Activated T-helper 1 cell treated with anti-CD3 and anti-CD28 coated beads, Interleukin-2, amount 50 U/mL, for 16 hours (primary cell): ENCODE measurements at places on chromosomes 7 and 10.

DNA sequence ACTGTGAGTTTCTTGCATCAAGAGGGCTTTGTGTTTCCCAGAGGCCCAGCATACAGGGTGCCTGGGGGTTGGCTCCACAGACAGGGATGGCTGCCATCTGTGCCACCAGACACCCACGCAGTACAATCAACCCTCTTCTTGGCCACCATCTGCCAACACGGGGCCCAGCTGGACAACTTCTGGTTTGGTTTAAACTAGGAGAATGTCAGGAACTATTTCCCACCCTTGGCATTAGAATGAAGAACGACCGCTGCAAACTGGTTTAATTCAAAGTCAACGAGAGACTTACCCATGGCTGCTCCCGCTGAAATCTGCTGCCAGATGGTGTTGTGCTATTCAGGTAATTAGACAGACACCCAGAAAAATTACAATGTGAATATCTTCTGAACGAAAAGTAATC is 27.8 kb downstream of the NMT2 start:
- no peak for DNase-seq

DNA sequence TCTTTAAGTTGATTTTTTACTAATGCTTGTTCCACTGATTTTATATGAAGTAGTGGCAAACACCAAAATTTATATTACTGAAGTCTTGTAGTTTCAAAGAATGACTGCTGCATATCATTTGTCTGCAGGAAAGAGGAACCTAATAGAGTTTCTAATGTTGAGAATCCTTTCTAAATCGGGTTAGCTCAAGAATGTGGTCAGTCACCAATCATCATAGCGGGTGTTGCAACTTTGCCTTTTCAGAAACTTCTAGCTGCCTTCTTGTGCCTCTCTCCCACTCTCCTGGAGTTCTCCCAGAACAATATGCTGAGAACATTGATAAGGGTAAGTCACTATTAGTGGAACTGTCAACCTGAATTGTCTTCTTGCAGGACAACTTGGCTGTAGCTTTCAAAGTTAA is 524.8 kb upstream of the SORCS1 start:
- no peak for DNase-seq

DNA sequence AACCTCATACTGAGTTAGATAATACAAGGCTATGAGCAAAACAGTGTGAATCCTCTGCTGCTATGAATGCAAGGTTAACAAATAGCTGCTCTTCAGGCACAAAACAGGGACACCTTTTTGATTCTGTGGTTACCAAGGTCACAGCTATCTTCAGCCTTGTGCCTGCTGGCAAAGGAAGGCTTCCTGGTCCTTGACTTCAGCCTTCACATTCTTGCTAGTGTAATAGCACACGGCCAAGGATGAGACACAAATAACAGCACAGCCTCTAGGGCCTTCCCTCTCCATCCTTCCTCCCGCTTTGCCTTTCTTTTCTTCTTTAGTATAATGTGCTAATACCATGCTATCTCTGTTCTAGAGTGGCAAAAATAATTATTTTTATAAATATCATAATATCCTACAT is 130.6 kb upstream of the CAV2 start:
- no peak for DNase-seq

- no peak for DNase-seq
Measured at GRCh38 chr10:50585921-50586739, 37.6 kb downstream of the SGMS1 start.

DNA sequence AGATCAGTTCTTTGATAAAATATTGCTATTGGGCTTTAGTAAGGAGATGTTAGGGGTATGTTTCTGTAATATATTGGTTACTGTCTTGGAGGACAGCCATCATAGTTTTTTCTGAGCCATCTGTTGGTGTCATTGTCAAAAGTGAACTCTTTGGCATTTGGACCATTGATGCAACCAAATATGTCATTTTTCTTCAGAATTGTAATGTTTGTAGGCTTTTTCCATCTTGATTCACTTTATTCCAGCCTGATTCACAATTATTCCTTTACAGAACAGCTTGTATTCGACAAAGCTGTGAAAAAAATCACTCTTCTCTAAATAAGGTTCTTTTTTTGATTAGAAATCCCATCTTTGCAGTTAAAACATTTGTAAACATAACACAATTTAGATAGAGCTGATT is 37.4 kb downstream of the SMNDC1 start:
- DNase-seq = no peak

GRCh38 chr10:43053825-43054224 is 23.0 kb upstream of the RET start:
- no peak for DNase-seq

- DNase-seq = no peak
Measured at GRCh38 chr7:12896316-12896715, 208.9 kb downstream of the ARL4A start.

DNA sequence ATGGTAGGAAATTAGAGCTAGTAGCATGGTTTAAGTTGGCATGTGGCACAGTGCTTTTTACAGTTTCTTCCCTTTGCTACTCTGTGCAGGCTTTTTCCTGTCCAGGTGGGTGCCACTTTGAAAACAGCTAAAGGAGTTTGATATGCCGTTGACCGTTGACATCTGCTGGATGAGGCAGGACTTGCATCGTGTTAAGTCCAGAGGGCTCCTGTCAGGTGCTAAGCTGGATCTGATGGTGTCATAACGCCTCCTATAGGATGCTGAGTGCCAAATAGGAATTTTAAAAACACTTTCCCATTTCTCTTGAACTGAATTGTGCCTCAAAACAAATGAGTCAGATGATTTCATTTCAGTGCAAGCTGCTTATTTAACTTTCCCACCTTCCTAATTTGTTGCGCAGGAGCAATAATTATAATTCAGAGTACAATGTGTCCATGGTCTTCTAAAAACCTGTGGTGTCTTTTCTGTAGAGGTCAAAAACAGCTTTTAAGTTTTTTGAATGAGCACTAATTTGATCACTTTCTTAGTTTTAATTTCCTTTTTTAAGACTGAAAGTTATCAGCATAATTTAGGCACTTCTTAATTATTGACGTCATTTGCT is 178.3 kb downstream of the CDCA7L start:
- DNase-seq = no peak

DNA sequence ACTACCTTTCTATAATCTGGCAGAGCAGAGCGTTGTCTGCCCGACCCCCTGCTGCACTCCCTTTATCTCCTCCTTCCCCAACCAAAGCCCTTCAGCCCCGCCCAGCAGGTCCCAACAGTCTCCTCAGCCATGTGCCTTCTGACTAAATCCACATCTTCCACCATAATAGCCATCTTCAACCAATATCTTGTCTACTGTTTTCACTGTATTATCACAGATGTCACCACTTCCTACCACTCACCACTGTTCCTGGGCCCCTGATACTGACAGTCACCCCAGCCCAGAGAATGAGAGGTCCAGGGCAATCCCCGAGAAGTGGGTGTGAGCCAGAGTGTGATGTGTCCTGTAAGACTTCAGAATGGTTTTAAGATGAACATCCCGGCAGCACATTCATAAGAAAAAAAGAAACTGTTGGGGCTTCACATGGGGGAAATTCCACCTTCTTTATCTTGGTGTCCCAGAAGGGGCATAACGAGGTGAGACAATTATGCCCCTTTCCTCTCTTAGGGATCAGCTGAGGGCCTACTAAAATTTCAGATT is 25.3 kb downstream of the CCDC6 start:
- no peak for DNase-seq

- no peak for DNase-seq
Measured at GRCh38 chr10:108894402-108895301, 1028.7 kb downstream of the XPNPEP1 start.

GRCh38 chr10:42476101-42476500 is 162.3 kb downstream of the ZNF33B start:
- no peak for DNase-seq

- no peak for DNase-seq
Measured at GRCh38 chr7:55557666-55558188, 14.6 kb downstream of the VOPP1 start.

- DNase-seq = no peak
Measured at GRCh38 chr10:103145860-103146466, 47.1 kb downstream of the NT5C2 start.

- DNase-seq = no peak
Measured at GRCh38 chr7:102432442-102433218, 745 bp upstream of the ORAI2 start.

- no peak for DNase-seq
Measured at GRCh38 chr10:12663863-12664262, 314.5 kb downstream of the CAMK1D start.

GRCh38 chr10:22259280-22259679 is 41.5 kb upstream of the EBLN1 start:
- DNase-seq = no peak

DNA sequence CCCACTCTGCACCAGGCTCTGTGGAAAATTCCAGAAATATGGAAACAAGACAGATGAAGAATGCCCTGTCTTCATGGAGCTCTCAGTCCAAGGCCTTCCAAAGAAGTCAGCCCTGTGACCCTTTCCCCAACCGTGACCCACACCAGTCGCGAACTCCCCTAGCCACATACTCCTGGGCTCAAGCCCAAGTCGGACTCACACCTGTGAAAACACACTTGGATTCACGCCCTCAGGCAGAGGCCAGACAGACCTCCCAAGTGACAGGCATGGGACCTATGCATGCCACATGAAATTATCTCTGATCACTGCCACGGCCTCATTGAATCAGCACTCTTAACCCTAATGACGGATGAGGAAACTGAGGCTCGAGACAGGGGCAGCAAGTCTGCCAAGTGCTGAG is 42.5 kb downstream of the ZCCHC24 start:
- DNase-seq = no peak

DNA sequence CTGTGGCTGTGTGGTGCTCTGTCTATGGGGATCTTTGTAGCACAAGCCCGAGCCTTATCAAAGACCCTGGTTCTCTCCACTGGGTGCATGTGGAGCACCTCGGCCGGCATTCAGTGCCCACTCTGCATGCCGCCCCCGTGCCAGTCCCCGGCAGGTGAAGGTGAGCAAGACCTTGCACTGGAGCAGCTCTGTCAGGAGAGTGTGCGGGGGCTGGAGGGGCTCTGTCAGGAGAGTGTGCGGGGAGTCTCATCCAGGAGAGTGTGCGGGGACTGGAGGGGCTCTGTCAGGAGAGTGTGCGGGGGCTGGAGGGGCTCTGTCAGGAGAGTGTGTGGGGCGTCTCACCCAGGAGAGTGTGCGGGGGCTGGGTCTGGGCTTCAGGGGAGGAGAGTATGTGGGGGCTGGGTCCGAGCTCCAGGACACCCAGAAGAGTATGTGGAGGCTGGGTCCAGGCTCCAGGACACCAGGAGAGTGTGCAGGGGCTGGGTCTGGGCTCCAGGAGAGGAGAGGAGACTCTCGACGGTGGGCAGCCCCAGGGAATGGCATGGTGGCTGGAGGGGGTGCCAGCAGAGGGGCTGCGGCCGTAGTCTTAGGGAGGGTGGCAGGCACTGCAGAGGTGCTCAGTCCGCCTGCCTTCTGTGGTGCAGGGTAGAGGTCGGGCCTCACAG is 40.8 kb downstream of the INPP5A start:
- DNase-seq = no peak

GRCh38 chr10:48744587-48744986 is 59.9 kb downstream of the WDFY4 start:
- DNase-seq = no peak

DNA sequence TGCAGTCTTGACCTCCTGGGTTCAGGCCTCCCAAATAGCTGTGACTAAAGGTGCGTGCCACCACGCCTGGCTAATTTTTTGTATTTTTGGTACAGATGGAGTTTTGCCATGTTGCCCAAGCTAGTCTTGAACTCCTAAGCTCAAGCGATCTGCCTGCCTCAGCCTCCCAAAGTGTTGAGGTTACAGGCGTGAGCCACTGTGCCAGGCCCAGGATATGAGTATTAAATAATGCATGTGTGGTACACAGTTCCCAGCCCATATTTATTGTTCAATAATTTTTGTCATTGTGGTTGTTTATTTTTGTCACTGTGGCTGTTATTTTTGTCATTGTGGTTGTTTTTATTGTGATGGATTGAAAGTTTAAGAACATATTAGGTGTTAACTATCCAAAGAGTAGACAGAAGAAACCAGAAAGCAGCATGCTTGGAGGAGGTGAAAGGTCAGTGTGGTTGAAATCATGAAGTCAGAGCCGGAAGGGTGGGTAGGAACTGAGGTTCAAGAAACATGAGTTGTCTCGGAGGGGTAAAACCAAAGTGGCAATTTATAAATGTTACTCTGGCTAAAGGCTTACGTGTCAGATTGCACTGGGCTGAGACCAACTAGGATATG is 45.0 kb downstream of the MRC1 start:
- DNase-seq = no peak

DNA sequence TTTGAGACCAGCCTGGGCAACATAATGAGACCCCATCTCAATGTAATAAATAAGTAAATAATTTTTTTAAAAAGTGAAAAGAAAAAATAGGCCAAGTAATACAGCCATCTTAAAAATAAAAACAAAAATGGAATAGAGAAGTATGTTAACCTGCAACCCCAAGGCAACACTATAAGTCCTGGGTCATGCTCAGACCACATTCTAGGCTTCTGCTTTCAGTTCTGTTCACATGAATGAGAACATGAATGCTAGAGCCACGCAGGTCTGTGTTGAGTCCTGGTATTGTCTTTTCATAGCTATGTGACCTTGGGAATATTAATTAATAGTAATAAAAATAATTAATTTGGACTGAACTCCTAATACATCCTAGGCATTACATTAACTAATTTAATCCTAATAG is 284.0 kb downstream of the AUTS2 start:
- no peak for DNase-seq

GRCh38 chr7:15086862-15087261 is 184.3 kb upstream of the DGKB start:
- DNase-seq = no peak

DNA sequence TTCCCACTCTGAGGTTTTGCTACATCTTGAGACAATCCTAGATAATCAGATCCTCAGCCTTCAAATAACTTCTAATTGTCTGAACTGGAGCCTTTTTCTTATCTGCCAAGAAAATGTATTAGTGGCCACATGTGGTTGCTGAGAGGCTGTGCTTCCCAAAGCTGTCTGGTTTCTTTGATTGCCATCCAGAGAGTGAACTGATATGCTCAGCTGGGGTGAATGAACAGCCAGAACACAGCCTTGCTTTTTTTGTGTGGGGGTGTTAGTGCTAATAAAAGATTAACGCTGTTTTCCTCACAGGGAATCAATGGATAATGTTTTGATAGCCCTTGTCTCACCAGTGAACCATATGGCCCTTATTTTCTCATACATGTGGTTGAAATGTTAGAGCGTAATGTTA is 66.9 kb downstream of the BBS9 start:
- no peak for DNase-seq

DNA sequence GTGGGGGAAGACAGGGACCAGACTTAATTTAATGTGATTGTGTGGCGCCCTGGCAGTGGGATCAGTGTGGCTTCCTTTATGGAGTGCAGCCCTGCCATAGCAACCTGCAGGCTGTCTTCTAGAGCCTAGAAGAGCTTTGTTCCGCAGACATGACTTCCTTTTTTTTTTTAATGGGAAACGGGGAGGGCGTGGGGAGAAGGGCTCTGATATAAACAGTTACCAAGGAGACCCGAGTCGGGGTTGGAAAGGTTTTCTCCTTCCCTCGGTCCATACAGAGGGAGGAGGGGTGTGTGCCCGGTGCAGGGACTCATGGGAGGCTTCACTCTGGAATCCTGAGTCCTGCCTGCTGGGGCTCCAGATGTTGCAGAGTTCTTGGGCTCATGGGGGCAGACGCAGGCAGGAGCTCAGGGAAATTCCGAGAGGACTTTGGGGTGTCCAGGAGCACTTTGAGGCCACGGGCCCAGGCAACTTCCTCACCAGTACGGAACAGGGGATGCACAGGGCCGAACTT is 26.9 kb downstream of the TMEM120A start:
- no peak for DNase-seq

GRCh38 chr10:116587878-116588591 is 2.7 kb upstream of the PNLIPRP1 start:
- DNase-seq = no peak
